ENCODE measurements at places on chromosomes 5 and 9. TPM values are rescaled to one million over a fixed set of nuclear protein-coding genes. Genes with fewer than 3 reads are reported as not detected.

The TOR1B gene
- 31.3 TPM for total RNA-seq

The GRIN1 gene
- total RNA-seq, result not detected

The TMEM203 gene
- total RNA-seq, result 21.9 TPM

The MTRR gene
- total RNA-seq, result 44.0 TPM

The KCNIP1 gene
- not detected for total RNA-seq

The LHX6 gene
- 13.0 TPM for total RNA-seq

The EPB41L4B gene
- total RNA-seq, result not detected

The DRD1 gene
- total RNA-seq, result not detected

The MEGF10 gene
- total RNA-seq, result 1.6 TPM

The F12 gene
- not detected for total RNA-seq

The SEMA6A gene
- total RNA-seq, result 16.4 TPM

The FOXI1 gene
- total RNA-seq, result not detected

The TAF11L5 gene
- not detected for total RNA-seq

The TMEM252 gene
- total RNA-seq, result 0.67 TPM

The ZNF354C gene
- 14.8 TPM for total RNA-seq

The GABRA6 gene
- total RNA-seq, result not detected

The CDH9 gene
- not detected for total RNA-seq

The IFNA13 gene
- not detected for total RNA-seq

The ARHGEF28 gene
- 28.0 TPM for total RNA-seq

The TERT gene
- not detected for total RNA-seq

The NEUROG1 gene
- total RNA-seq, result not detected

The DNAI1 gene
- total RNA-seq, result not detected

The ZNF300 gene
- total RNA-seq, result 2.7 TPM

The TEX48 gene
- not detected for total RNA-seq

The EQTN gene
- total RNA-seq, result not detected

The GLRA1 gene
- total RNA-seq, result not detected

The HRH2 gene
- total RNA-seq, result 3.4 TPM

The COL23A1 gene
- 0.93 TPM for total RNA-seq

The IL13 gene
- total RNA-seq, result not detected

The BRD3 gene
- total RNA-seq, result 32.1 TPM

The GRM6 gene
- not detected for total RNA-seq

The SV2C gene
- 0.23 TPM for total RNA-seq

The FBP2 gene
- total RNA-seq, result not detected

The BNC2 gene
- total RNA-seq, result 107 TPM

The DTWD2 gene
- total RNA-seq, result 14.2 TPM

The GABRA1 gene
- total RNA-seq, result 3.1 TPM

The IFNW1 gene
- not detected for total RNA-seq

The HMMR gene
- 0.16 TPM for total RNA-seq

The PCDHGA6 gene
- total RNA-seq, result 4.7 TPM

The TRAF1 gene
- 8.5 TPM for total RNA-seq

The SLC24A2 gene
- total RNA-seq, result not detected
